Thoracic aorta (tissue), 2 donors: ENCODE measurements at places on chromosomes 11 and 22.

DNA sequence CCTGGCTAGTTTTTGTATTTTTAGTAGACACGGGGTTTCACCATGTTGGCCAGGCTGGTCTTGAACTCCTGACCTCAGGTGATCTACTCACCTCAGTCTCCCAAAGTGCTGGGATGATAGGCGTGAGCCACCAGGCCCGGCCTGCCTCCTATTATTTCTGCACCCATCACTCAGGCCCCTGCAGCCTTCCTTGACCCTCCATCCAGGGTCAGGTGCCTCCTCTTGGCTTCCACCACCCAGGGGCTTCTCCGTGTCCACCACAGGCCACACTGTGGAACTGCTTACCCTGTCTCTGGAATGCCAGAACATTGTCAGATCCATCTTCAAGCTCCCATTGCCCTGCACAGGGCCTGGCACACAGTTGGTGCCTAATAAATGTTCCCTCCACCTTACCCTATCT, 75.4 kb upstream of the RTL6 start:
- DNase-seq: no peak

DNA sequence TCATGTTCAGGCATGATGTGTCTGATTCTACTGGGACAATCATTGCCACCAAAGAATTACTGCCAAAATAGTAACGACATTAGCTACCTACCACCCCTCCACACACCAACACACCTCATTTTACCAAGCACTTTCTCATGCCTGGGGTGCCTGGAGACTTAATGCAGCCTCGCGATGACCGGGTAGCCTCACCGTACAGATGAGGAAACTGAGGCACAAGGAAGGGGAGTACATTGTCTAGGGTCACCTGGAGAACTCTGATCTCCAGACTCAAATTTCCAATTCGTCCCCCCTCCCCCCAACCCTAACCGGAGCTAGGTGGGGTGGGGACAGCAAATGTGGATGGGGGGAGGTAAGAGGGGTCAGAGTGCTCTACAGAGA, 2.7 kb upstream of the RTN4RL2 start:
- DNase-seq: no peak

- DNase-seq: no peak
Measured at GRCh38 chr11:3010521-3011275, 18.6 kb upstream of the NAP1L4 start.

- no peak for DNase-seq
Measured at GRCh38 chr11:46222490-46223251, 54.8 kb upstream of the CREB3L1 start.

GRCh38 chr11:132106096-132106982, 735.9 kb downstream of the NTM start:
- DNase-seq: no peak

GRCh38 chr11:131544591-131544990, 174.2 kb downstream of the NTM start:
- DNase-seq: no peak

DNA sequence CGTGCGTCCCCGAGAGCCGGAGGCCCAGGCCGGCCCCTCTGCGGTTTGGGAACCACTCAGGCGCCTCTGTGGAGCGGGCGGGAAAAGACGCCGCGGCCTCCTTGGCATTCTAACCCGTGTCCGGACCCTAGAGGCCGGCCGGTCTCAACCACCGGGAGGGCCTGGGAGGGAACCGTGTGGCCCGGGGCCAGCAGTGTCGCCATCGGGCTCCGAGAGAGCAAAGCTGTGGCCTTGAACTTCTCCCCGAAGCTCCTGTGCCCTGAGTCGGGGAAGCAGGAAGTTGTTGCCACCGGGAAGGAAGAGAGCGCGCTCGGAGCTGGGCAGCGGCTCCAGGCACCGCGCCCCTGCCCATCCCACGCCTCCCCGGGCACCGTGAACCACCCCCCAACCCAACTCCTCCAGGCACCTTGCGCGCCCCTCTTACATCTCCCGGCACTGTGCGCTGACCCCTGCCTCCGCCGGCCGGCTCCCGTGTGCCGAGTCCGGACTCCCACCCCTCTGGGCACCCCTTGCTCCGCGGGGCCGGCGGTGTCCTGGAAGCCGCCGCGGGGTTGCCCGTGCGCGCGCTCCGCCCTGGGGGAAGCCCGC, 80.0 kb upstream of the PPARA start:
- no peak for DNase-seq

DNA sequence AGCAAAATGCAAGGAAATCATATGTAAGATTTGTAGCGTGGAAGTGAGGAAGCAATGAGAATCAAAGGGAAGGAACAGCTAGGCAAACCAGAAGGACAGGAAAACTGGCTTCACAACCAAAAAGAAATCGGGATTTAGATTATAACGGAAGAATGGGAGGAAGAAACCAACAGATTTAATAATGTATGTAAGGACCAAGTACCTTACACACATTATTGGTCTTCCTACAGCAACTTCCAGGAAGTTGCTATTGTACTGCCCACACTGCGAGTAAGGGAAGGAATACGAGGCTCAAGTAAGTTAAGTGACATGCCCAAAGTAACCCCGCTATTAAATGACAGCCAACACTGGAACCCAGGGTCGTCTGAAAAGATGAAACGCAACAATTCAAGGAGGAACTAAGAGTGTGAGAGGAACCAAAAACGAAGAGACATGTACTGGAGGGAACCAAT, 473 bp downstream of the TXN2 start:
- DNase-seq: no peak

DNA sequence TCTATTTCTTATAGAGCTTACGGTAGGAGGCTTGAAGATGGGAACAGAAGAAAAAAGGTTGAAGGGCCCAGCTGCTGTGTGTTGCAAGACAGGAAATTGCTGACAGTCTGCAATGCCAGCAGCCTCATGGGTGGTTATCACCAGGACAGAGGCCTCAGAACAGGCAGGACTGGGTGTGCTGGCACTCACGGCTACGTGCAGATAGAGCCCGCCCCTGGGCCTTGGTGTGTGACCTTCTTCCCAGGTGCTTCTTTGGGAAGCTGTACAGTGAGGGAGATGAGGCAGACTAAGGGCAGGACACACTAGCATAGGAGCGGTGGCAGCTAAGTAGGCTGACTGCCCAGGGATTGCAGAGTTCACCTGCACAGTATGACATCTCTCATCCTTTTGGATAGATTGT, 12.6 kb downstream of the PRAME start:
- DNase-seq: no peak

- DNase-seq: no peak
Measured at GRCh38 chr11:116224154-116224888, 548.5 kb downstream of the BUD13 start.
